Muscle of leg (tissue), 16 donors: ENCODE measurements at places on chromosomes 5 and 9. TPM values are rescaled to one million over a fixed set of nuclear protein-coding genes. Genes with fewer than 3 reads are reported as not detected.

Gene KIF4B
- total RNA-seq, result under 0.01 TPM

Gene AGPAT2
- total RNA-seq, result 12.6 TPM

Gene PDE8B
- total RNA-seq, result 2.0 TPM

Gene MIER3
- 28.5 TPM for total RNA-seq

Gene MELK
- total RNA-seq, result 8.9 TPM

Gene SAXO1
- total RNA-seq, result 0.04 TPM

Gene GARIN3
- not detected for total RNA-seq

GRCh38 chr5:77255617-77256016 lies 45.1 kb downstream of the PDE8B start:
- DNase-seq, result no peak

- no peak for DNase-seq
Observed at GRCh38 chr5:173410459-173411233, 82.4 kb upstream of the STC2 start.

- no peak for DNase-seq
Observed at GRCh38 chr5:132059696-132060500, 557 bp upstream of the IL3 start.

DNA sequence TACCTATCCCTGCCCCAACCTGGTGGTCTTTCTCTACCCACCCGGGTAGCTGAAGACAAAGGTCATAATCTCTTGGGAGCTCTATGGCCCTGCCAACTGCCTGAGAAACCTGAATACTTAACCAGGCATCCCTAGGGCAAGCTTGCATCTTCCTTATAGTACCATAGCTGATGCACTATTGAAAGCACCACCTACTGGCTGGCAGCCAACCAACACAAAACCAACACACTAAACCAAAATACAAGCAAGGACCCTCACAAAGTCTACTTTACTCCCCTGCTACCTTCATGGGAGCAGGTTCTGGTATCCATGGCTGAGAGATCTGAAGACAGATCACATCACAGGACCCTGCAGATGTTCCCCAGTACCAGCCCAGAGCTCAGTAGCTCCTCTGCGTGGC lies 171.8 kb upstream of the TAS2R1 start:
- no peak for DNase-seq

DNA sequence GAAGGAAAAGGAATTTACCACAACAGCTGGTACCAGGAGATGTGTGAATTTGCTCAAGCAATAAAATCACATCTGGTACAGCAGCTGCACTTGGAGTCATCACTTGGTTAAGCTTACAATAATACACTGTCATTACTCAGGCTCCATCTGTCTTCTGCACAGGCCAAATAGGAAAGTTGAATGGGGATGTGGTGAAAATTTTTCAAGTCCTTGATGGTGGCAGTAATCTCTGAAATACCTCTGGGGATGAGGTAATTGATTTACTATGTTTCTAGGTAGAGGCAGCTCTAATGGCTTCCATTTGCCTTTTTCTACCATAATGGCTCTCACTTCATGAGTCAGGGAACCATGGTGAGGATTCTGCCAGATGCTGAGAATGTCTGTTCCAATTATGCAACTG lies 206.8 kb upstream of the ATP10B start:
- DNase-seq, result peak; percentile 44

GRCh38 chr5:71528206-71528605 lies 58.9 kb upstream of the MCCC2 start:
- DNase-seq, result no peak

DNA sequence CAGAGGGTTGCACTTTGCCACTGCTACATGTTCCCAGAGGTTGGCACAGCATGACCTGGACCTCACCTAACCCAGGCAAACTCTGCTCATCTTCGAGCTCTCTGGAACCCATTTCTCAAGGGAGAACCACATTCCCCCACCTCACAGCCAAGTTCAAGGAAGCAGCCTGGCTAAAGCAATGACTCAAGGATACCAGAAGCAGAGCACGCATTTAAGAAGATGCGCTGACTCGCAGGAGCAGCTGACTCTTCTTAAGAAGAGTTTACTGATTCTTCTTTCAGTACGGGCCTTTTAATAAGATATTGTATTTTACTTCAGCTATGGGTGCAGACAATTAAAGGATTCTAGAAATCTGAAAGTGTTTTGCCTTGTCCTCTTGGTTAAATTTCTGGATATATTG lies 4.1 kb upstream of the SEMA5A start:
- DNase-seq, result no peak

DNA sequence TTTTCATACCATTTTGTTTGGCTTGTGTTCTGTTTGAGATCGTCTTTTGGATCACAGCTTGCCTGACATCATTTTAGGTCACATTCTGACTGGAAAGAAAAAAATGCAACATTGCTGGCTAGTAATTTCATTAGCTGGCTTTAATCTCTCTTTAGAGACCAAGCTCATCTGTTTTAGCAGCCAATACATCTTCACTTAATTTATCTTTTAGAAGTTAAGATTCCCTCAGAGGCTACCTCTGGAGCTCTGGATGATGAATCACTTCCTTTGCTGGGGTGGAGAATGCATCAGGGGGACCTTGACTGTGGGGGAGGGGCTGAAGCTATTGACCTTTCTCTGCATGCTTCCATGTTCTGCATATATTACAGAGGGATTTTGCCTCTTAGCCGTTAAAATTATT lies 181.5 kb upstream of the OTULINL start:
- peak; percentile 89 for DNase-seq

- no peak for DNase-seq
Observed at GRCh38 chr5:17046320-17046719, 110.2 kb upstream of the MYO10 start.

DNA sequence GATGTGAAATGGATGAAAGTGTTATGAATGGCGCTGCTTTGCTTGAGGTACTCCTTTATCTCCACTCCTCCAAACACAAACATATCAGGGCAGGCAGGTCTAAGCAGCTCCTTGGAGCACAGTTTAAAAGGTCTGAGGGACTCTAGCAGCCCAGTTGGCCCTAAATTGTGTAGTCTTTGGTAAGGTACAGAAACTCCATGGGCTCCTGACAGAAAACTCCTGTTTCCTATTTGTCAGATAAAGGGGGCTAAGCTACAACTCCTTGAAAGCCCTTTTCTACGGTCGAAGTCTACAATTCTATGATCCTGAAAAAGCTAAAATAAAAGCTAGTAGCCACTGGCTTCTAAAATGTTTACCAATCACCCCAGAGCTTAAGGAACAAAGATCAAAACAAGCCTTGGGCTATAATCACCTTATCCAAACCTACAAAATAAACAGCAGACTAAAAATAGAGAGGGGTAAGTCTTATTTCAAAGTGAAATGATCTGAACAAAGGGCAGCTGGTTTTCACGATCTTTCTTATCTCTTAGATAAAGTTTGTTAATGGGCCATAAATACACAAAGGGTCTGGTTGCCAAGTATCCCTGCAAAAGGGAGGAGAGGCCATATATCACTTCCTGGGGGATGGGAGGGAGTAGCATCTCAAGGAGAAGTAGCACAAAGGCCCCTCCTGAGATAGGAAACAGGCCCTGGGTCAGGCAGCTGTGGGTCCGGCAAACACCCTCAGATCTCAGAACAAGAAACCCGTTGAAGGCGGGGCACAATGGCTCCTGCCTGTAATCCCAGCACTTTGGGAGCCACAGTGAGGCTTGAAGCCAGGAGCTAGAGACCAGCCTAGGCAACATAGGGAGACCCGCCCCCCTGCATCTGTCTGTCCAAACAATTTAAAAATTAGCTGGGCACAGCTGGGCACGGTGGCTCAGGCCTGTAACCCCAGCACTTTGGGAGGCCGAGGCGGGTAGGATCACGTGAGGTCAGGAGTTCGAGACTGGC lies 28.3 kb upstream of the DENND4C start:
- DNase-seq, result no peak

DNA sequence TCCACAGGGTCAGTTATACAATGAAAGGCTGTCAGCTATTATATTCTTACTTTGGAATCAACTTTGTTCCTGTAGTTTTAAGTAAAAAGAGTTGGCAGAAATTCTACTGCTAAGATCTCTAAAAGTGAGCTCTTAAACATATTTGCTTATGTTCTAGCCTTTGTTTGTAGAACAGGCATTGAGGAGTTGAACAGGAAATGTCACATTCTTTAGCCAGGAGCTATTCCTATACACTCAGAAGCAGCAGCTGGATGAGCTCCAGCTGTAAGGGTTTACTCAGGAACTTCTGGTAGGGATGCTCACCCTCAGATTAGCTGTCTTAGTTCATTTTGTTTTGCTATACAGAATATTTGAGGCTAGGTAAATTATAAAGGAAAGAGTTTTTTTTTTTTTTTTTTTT lies 22.4 kb upstream of the SPINK14 start:
- peak; percentile 43 for DNase-seq

DNA sequence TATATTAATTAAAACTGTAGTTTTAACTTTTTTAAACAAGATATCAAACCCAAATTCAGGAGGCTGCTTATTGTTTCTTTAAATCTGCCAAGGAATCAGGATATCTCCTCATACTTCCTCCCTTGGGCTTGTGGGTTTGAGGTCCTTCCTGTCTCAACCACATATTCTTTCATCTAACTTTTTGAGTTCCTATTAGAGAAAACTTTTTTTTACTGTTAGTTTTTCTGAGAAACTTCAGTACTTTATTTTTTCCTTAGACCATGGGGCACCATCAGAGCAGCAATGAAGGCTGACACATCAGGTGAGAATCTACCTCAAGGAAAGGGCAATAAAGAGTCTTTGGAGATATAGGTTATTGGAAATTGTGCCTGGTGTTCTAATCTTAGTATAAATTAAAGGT lies 56.7 kb downstream of the TSSK1B start:
- peak; percentile 28 for DNase-seq

- no peak for DNase-seq
Observed at GRCh38 chr9:98778711-98779530, 17.4 kb downstream of the ANKS6 start.

DNA sequence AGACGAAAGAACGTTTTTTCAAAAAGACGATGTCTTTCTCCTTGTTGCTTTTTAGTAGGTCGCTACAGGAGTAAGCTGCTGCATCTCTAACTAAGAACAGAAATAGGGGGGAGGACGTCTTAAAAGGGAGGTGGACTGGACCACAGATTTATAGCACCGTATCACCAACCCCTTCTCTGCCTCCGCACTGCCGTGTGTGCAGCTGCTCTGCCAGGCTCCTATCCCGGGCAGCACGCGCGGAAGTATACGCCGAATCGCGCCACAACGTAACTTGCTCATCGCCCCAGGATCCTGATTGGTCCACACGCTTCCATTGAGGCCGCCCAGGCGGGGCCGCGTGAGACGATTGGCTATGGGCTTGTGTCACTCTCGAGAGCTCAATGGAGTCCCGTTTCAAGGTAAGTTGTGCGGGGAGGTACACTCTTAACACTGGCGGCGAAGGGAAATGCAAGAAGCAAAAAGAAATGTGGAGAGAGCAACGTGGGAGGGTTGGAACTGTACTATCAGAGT lies at the start of gene ELAVL2:
ELAVL2 (minus strand) TSS at position 121 of the 510 bp plus-strand sequence. CDS start 64,006 bp downstream, outside the sequence.
- peak; percentile 98 for DNase-seq
